ENCODE measurements at places on chromosomes 3 and 15.
A peak's percentile ranks its signal among the peaks of the same experiment; 100 is the strongest.

GRCh38 chr3:179323197-179324110 is 623 bp downstream of the ZNF639 start:
- peak; percentile 89 for DNase-seq

DNA sequence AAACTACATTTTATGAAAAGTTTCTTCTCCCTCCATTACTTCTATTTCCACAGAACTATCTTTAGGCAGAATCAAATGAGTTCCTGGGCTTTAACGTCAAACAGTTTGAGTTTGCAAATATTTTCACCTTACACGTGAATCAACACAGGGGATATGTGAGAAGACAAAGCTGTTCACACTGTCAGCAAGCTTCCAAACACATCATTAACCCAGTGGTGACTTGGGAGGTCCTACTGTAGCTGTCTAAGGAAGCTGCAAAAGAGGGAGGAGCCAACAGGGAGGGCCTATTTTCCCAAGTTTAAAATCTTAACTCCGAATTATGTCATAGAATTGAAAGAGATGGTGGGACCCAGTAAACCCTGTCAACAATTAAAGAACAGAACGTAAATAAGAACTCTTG is 337.8 kb upstream of the DNAJC19 start:
- no peak for DNase-seq

DNA sequence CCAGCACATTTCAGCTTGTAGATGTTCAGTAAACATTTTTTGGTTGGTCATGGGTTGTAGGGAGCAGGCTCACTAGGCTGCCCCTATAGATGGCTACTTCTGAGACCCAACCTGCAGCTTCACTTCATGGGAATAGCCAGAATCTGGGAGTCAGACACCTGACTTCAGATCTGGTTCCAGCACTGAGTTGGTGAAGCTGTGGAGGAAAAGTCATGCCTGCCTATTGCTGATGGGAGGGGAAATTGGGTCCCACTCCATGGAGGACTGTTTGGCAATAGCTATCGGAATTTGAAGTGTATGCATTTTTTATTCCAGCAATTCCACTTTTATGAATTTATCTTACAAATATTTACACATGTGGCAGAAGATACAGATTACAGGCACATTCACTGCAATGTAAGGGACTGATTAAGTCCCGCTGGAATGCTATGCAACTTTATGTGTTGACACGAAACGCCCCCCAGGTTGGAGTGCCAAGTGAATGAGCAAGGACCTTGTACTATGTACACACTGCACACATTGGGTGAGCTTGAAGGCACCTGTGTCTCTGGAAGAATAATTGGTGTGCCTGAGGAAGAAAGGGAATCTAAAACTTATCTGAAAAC is 7.8 kb upstream of the CCR1 start:
- DNase-seq: no peak

DNA sequence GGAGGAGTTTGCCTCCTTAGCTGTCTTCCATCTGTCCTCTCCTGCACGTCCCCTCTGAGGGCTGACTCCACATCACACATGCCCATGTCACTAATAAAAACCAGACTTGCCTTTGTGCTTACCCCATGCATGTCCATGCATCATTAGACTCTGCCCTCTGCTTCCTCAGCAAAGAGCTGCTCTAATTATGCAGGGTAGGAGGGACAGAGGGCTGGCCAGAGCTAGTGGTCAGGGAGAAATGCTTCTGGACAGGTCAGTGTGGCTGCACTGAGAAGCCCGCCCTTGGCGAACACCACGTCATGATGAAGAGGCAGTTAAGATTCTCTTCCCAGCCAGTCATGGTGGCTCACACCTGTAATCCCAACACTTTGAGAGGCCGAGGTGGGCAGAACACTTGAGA is 8.9 kb downstream of the CA12 start:
- DNase-seq: no peak
